Heart left ventricle (tissue), 16 donors: ENCODE measurements at places on chromosomes 12 and 14. TPM values are rescaled to one million over a fixed set of nuclear protein-coding genes. Genes with fewer than 3 reads are reported as not detected.
A peak's percentile ranks its signal among the peaks of the same experiment; 100 is the strongest.

The PTPRQ gene
- total RNA-seq: 0.08 TPM

The MAGOHB gene
- total RNA-seq: 12.7 TPM

The TAPBPL gene
- 12.3 TPM for total RNA-seq

The C1QL4 gene
- total RNA-seq: not detected

The GLIPR1L1 gene
- total RNA-seq: not detected

The FLRT2 gene
- total RNA-seq: 0.93 TPM

DNA sequence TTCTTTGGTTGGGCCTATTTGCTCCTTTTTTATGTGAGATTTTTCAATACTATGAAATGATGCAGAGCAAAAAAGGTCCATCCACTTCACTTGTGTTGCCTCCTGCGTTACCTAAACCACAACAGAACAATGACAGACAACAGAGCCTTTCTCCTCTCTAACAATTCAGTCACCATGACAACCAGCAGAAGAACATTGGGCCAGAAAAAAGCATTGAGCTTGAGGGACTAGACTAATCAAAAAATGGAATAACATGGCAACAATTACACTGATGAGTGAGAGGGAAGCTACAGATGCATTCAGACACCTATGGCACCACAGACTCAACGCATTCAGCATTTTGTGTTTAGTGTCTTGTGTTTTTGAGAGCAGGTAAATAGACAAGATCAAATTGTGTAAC, 44.6 kb upstream of the PTCSC3 start:
- H3K27me3 ChIP-seq: peaks cover 4% of the 10 kb centered on the region
- no peaks in the 10 kb centered on the region for H3K4me1 ChIP-seq
- H3K36me3 ChIP-seq: no peaks in the 10 kb centered on the region
- H3K27ac ChIP-seq: no peak overlapping the region
- DNase-seq: no peak
- no peak overlapping the region for H3K4me3 ChIP-seq

GRCh38 chr12:64427988-64428387, 23.8 kb downstream of the XPOT start:
- no peak overlapping the region for H3K4me3 ChIP-seq
- no peaks in the 10 kb centered on the region for H3K4me1 ChIP-seq
- H3K27me3 ChIP-seq: no peaks in the 10 kb centered on the region
- H3K36me3 ChIP-seq: peaks cover 93% of the 10 kb centered on the region
- H3K27ac ChIP-seq: no peak overlapping the region
- no peak for DNase-seq

GRCh38 chr14:20680363-20680762, 4.0 kb upstream of the RNASE4 start:
- no peak for DNase-seq
- H3K27ac ChIP-seq: no peak overlapping the region
- peak overlapping the region; percentile 80 for H3K4me3 ChIP-seq
- no peaks in the 10 kb centered on the region for H3K36me3 ChIP-seq

- H3K27ac ChIP-seq: no peak overlapping the region
- no peak for DNase-seq
- no peak overlapping the region for H3K4me3 ChIP-seq
- H3K27me3 ChIP-seq: no peaks in the 10 kb centered on the region
- H3K36me3 ChIP-seq: no peaks in the 10 kb centered on the region
These were observed 60.7 kb upstream of the TBX3 start for GRCh38 chr12:114744691-114745090.

GRCh38 chr12:112938751-112939150, 477 bp downstream of the OAS3 start:
- peak overlapping the region; percentile 70 for H3K27ac ChIP-seq
- DNase-seq: no peak
- no peaks in the 10 kb centered on the region for H3K36me3 ChIP-seq
- peak overlapping the region; percentile 73 for H3K4me3 ChIP-seq

- no peak overlapping the region for H3K4me3 ChIP-seq
- H3K4me1 ChIP-seq: no peaks in the 10 kb centered on the region
- no peaks in the 10 kb centered on the region for H3K27me3 ChIP-seq
- no peak for DNase-seq
- no peak overlapping the region for H3K27ac ChIP-seq
These were observed 136.8 kb downstream of the ANKS1B start for GRCh38 chr12:99847936-99848335.

DNA sequence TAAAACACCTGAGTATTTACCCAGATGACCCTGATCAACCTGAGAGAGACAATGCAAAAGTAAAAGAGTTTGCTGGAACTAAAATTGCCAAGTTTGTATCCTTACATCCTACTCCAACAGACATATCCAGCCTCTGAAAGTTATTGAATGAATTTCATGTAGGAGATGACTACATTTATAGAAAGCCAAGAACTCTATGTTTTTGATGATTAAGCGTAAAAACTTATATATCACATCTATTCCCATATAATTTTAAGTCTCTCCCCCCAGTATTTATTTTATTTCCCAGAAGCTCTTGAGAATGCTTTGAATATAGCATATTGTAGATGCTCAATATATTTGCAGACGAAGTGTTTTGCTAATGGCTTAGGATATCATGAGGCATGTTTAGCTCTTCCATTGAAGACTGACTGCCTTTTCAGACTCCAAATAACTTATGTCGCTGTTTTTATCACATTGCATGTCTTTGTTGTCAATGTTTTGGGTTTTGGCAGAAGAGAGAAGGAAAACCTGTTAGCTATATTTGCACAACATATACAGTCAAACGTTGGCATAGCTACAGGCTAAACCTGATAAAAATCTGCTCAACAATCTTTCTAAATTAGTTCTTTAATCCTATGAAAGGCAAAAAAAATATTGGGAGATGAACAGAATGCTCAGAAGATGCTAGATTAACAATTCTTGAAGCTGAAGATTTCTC, 213.6 kb downstream of the DIO2 start:
- no peaks in the 10 kb centered on the region for H3K4me1 ChIP-seq
- H3K36me3 ChIP-seq: no peaks in the 10 kb centered on the region
- no peak overlapping the region for H3K27ac ChIP-seq
- DNase-seq: no peak

DNA sequence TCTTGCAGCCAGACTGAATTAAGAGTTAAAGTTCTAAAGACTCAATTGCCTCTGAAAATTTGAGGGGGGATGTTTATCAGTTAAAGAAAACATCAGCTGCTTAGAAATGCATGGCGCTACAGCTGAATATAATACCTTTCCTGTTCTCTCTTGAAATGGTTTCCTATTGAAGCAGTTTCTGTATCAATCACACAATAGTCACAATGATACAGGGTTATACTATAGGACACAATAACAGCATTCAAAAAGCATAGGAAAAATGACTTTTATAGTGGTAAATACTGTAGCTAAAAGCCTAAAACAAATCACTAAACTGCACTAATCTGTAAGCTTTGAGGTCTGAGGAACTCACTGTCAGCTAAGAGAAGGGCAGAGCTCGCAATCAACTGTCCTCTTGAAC, 15.2 kb downstream of the MDGA2 start:
- H3K27ac ChIP-seq: no peak overlapping the region
- no peak overlapping the region for H3K4me3 ChIP-seq
- DNase-seq: no peak
- H3K27me3 ChIP-seq: no peaks in the 10 kb centered on the region
- no peaks in the 10 kb centered on the region for H3K4me1 ChIP-seq

DNA sequence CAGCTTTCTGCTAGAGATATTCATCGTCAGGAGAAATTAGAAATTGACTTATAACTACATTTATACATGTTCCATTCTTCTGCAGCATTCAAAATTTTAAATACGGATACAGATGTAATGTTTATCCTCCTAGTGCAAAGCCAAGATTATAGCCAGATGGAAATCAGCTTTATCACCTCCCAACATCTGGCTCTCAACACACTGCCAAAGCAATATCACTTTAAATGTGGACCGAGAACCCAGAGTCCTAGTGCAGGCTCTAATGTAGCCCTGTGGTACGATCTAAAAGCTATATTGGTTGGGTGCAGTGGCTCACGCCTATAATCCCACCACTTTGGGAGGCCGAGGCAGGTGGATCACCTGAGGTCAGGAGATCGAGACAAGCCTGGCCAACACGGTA, 6.5 kb downstream of the MLH3 start:
- no peaks in the 10 kb centered on the region for H3K4me1 ChIP-seq
- no peaks in the 10 kb centered on the region for H3K27me3 ChIP-seq
- DNase-seq: no peak
- no peak overlapping the region for H3K4me3 ChIP-seq

- H3K4me3 ChIP-seq: peak overlapping the region; percentile 19
- no peaks in the 10 kb centered on the region for H3K27me3 ChIP-seq
- H3K36me3 ChIP-seq: no peaks in the 10 kb centered on the region
- H3K4me1 ChIP-seq: peaks cover 58% of the 10 kb centered on the region
These were observed 27.9 kb upstream of the DICER1 start for GRCh38 chr14:95185033-95185766.

DNA sequence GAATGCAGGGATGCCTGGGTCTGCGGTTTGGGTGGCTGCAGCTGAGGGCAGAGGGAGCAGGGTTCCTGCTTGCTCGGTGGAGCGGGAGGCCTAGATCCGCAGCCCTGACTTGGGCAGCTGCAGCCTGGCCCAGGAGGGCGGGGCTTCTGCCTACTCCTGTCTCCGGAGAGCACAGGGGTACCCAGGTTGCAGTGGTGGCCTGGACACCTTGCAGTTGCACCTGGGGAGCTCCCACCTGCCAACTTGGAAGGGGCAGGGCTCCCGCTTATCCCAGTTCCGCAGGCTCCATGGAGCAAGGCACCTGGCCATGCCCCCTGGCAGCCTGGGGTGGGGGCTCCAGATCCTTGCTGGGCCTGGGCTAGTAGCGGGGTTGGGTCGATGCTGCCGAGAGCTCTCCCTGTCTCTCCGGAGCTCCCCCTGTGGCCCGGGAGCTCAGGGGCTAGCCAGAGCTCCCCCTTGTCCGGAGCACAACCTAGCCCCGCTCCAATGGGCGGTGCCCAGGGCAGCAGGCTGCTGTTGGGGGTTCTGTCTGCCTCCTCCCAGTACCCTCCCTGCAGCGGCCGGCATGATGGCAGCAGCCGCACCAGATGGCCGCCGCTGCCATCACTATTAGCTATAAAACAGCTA, 136.4 kb downstream of the PTPRR start:
- H3K27me3 ChIP-seq: no peaks in the 10 kb centered on the region
- no peaks in the 10 kb centered on the region for H3K4me1 ChIP-seq
- no peak overlapping the region for H3K27ac ChIP-seq
- DNase-seq: no peak
- no peaks in the 10 kb centered on the region for H3K36me3 ChIP-seq

GRCh38 chr12:5581616-5582015, 149.7 kb downstream of the NTF3 start:
- DNase-seq: no peak
- no peaks in the 10 kb centered on the region for H3K27me3 ChIP-seq
- peak overlapping the region; percentile 4 for H3K4me3 ChIP-seq
- H3K27ac ChIP-seq: peak overlapping the region; percentile 51
